Naive thymus-derived CD4-positive, alpha-beta T cell (primary cell): ENCODE measurements at places on chromosomes 13 and 19. TPM values are rescaled to one million over a fixed set of nuclear protein-coding genes. Genes with fewer than 3 reads are reported as not detected.
A peak's percentile ranks its signal among the peaks of the same experiment; 100 is the strongest.

Gene CASP14
- not detected for total RNA-seq

Gene BIVM
- total RNA-seq: 5.2 TPM

DNA sequence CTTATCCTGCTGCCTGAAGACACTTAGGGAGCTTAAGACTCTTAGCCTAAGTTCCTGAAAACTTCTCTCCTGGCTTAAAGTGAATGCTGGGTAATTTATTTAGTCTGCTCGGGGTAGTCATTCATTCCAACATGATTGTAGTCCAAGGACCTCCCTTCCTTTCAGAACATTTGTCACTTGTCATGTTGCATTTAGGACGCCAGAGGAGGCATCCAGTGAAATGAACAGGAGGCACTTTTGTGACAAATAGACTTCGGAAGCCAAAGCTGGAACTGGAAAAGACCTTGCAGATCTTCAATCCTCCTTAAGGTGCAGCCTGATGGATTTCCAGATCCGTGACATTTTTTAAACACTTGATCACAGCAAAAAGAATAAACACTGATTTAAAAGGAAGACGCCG is 95.1 kb downstream of the DNAJC15 start:
- no peaks in the 10 kb centered on the region for H3K4me1 ChIP-seq
- H3K27ac ChIP-seq: no peak overlapping the region
- H3K4me3 ChIP-seq: no peak overlapping the region
- DNase-seq: no peak
- H3K36me3 ChIP-seq: no peaks in the 10 kb centered on the region
- H3K27me3 ChIP-seq: no peaks in the 10 kb centered on the region

DNA sequence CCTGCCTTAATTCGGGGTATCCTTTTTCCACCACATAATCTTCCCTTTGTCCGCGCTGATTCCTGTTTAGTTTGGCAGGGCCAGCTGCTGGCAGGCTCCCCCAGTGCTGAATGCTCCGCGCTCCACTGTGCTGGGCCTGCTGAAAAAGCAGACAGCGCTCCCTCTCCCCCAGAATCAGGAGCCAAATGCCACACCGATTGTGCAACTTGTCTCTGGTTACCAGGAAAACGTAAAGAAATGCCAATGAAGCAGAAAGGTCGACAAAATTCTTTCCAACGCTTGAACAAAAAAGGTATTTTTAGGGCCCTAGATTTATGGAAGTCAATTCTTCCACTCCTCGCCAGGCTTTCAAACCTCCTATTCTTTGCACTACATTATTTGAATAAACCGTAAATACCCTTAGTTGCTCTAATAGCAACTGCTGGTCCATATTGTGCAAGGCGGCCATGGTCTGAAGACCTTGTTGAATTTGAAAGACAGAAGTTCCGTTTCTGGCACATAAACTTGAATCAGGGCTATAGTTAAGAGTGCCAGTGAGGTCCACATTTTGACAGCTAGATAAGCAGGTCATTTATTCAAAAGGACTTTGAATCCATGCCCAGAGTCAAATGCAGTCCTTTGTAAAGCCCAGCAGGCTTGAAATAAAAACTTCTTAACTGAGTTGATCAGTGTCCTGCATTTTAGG is 206.7 kb upstream of the RFC3 start:
- no peak for DNase-seq
- H3K4me1 ChIP-seq: peaks cover 8% of the 10 kb centered on the region
- peak overlapping the region; percentile 14 for H3K4me3 ChIP-seq
- no peak overlapping the region for H3K27ac ChIP-seq

GRCh38 chr13:101514695-101515275 is 62.3 kb downstream of the ITGBL1 start:
- no peak overlapping the region for H3K27ac ChIP-seq
- no peaks in the 10 kb centered on the region for H3K4me1 ChIP-seq
- no peak overlapping the region for H3K4me3 ChIP-seq

DNA sequence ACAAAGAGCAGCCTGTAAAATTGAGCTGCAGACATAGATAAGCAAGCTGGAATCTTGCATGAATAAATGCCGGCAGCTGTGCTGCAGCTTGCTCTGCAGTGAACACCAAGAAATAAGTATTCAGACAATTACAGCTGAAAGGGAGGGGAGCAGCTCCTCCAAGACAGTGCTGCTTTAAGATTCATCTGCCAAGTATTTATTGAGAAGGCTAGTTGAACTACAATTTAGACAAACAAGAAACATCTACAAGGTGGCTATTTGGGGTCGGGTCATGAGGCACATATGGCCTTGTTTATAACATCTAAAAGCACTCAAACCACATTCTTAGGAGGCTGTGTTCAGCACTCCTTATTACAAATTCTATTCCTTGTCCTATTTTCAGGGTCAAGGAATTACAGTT is 34.9 kb downstream of the ZNF726 start:
- no peaks in the 10 kb centered on the region for H3K4me1 ChIP-seq
- H3K36me3 ChIP-seq: no peaks in the 10 kb centered on the region
- no peaks in the 10 kb centered on the region for H3K27me3 ChIP-seq
- H3K27ac ChIP-seq: no peak overlapping the region
- no peak overlapping the region for H3K4me3 ChIP-seq

DNA sequence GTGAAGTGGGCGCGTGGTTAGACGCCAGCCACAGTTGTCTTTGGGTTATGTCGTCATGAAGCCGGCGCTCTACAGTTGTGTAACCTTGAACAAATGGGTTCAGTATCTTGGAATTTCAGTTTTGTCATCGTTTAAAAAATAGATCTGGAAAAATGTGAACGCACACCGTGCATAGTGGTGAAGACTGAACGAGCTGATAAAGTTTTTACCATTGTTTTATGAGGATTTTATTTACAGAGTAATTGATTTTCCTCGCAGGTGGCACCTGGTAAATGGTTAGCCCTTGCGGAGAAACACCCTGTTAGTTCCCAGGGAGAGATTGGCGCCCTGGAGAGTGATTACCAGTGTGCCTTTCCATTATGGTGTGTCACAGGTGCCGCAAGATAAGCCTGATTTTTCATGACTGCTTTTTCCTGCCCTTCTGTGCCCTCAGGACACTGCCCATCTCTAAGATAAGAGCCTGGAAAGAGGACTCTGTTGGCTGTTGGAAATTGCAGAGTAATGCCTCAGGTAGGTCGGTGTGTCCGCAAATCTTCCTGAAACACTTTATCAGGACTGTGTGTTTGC is 577 bp downstream of the ZNF181 start:
- peak overlapping the region; percentile 79 for H3K4me3 ChIP-seq
- no peaks in the 10 kb centered on the region for H3K27me3 ChIP-seq
- H3K36me3 ChIP-seq: peaks cover 36% of the 10 kb centered on the region

DNA sequence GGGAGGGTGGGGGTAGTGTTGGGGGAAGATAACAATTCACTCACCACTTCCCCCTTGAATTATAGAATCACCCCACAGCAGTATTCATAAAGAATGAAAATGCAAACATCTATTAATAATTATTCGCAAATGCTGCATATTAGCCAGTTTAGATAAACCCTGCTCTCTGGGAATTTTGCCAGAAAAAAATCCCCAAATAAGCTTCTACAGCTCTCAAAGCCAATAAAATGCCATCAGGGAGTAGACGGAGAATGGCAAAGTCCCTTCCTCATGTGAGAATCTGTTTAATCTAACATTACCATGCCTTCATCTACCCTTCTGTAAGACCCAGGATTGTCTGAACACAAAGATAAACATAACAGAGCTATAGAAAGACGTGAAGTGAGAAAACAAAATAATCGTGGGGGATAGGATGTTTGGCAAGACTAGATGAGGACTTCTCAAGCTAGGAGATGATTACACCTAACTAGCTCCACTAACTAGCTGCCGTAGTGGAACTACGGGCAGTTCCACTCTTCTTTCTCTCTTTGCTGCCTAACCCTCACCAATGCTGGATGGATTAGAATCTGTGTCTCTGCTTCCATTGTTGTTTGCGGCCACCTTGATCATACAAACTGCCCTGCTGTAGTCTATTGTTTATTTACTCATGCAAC is 32.4 kb upstream of the CACNA1A start:
- H3K27ac ChIP-seq: no peak overlapping the region
- no peaks in the 10 kb centered on the region for H3K36me3 ChIP-seq
- no peaks in the 10 kb centered on the region for H3K4me1 ChIP-seq
- no peaks in the 10 kb centered on the region for H3K27me3 ChIP-seq

DNA sequence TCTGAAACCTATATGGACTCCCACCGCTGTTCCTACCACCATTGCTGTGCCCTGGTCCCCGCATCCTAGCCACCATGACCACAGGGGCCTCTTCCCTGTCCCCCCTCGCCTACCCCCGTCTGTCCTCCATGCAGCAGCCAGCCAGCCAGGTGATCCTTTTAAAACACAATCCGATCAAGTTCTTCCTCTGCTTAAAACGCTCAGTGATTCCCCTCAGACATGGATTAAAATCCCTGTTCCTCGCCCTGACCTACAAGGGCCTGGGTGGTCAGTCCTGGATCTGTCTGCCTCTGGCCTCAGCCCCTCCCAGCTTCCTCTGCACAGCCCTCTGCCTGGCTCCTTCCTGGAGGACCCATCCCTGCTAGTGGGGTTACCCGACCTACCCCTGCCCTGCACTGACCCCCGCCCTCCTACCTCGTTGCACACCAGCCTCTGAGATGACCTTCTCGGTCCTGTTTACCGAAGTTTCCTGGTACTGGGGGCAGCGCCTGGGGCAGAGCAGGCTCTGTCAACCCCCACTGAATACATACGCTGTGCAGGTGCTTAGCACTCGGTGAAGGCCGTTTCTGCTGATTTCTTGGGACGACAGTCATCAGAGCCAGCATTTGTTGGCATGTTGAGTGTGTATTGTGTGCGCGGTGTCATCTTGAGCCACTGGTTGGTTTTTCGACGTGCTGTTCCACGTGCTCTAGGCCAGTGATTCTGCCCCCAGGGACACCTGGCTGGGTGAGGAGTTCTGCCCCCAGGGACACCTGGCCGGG is 14.7 kb upstream of the LENG8 start:
- no peaks in the 10 kb centered on the region for H3K36me3 ChIP-seq
- H3K4me3 ChIP-seq: no peak overlapping the region
- H3K27ac ChIP-seq: no peak overlapping the region
- H3K27me3 ChIP-seq: no peaks in the 10 kb centered on the region
- no peak for DNase-seq
- no peaks in the 10 kb centered on the region for H3K4me1 ChIP-seq

- H3K36me3 ChIP-seq: peaks cover 36% of the 10 kb centered on the region
- H3K27ac ChIP-seq: no peak overlapping the region
Observed at GRCh38 chr19:35029737-35030256, 473 bp upstream of the SCN1B start.

- no peak overlapping the region for H3K4me3 ChIP-seq
- H3K27me3 ChIP-seq: no peaks in the 10 kb centered on the region
- no peak overlapping the region for H3K27ac ChIP-seq
Observed at GRCh38 chr19:7873304-7874075, 700 bp downstream of the PRR36 start.

DNA sequence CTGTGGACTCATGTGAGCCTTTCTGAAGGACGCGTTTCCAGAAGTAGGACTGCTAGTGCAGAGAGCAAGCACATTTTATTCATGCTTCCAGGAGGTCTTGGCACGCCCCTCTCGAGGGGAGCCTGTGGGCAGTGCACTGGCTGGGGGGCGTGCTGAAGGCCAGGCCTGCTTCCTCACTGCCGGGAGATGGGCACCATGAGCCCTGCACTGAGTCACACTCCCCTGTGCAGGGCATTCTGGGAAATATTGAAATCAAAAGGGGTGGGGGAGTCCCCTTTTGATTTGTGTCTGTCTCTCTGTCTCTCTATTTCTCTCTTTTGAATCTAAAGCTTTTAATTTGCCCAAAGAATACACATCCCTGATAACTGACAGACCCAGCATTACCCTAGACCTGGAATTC is 34.0 kb downstream of the DPF1 start:
- no peaks in the 10 kb centered on the region for H3K36me3 ChIP-seq
- no peak for DNase-seq
- no peak overlapping the region for H3K4me3 ChIP-seq
- no peaks in the 10 kb centered on the region for H3K27me3 ChIP-seq

DNA sequence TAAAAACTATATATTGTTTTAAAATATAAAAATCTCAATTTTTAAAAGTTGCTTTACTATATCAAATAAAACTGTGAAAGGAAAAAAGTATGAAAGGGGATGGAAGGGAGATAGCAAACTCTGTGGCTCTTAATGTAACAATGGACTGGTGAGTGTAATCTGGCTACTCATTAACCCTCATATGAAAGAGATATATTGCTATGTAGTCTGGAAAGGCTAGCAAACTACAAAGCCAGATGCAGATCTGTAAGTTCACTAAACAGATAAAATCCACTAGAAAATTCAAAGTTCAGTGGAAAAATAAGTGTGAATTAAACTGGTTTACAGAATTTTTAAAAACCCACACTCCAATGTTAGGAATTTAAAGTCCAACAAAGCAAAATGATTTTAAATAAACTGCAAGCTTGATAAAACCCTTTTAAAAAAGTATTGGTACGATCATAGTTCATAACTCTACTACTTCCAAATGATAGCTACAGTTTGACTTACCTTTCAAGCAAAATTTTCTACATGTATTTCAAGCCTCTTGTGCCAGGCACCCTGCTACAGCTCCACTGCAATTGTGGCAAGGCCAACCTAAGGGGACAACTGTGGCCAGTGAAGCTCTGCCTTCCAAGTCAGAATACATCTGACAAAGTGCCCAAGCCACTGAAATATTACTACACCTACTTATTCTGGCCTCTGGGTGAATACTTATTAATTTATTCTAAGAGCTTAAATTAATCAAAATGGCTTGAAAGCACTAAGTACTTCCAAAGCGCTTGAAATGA is 647 bp upstream of the ELF1 start:
- H3K4me3 ChIP-seq: no peak overlapping the region
- H3K27me3 ChIP-seq: no peaks in the 10 kb centered on the region
- peak overlapping the region; percentile 93 for H3K27ac ChIP-seq
- peaks cover 15% of the 10 kb centered on the region for H3K4me1 ChIP-seq
- no peak for DNase-seq

DNA sequence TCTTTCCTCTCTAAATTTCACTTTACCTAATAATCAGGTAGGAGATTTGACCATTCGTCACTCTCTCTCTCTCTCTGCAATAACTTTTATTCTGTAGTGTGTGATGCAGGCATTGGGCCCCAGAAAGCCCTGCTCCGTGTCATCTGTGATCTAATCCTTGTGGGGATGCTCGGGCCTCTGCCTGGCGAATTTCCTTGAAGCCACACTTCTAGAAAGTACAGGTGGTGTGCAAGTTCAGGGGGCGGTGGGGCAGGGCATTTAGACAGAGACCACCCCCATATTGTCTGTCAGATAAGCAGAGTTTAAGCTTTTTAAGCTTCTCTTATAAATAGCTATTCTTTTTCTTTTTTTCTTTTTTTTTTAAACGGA is 53.4 kb upstream of the GPR12 start:
- H3K27ac ChIP-seq: no peak overlapping the region
- no peaks in the 10 kb centered on the region for H3K27me3 ChIP-seq
- no peak overlapping the region for H3K4me3 ChIP-seq

DNA sequence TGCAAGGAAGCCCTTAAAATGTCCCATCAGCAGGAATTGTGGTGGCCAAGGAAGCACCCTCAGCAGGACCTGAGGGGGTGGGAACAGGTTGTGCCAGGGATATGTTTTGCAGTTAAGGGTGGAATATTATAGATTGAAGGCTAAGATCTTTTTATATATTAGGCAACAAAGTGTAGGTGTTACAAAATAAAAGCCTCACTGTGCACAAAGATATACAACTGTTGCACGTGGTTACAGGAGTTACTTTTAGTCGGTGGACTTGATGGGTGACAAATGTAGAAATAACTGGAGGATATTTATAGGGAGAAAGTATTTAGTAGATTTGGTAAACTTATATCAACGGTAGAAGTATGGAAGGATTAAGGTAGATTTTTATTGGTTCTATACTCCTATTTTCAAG is 35.1 kb downstream of the TBC1D4 start:
- no peak overlapping the region for H3K4me3 ChIP-seq
- no peak for DNase-seq
- H3K27me3 ChIP-seq: no peaks in the 10 kb centered on the region
- H3K4me1 ChIP-seq: no peaks in the 10 kb centered on the region
- H3K36me3 ChIP-seq: no peaks in the 10 kb centered on the region

GRCh38 chr13:110869805-110870706 is 44.8 kb downstream of the ANKRD10 start:
- H3K27ac ChIP-seq: no peak overlapping the region
- H3K4me1 ChIP-seq: no peaks in the 10 kb centered on the region
- H3K27me3 ChIP-seq: peaks cover 6% of the 10 kb centered on the region
- H3K4me3 ChIP-seq: no peak overlapping the region
